ENCODE measurements at places on chromosomes 7 and 10. TPM values are rescaled to one million over a fixed set of nuclear protein-coding genes. Genes with fewer than 3 reads are reported as not detected.
A peak's percentile ranks its signal among the peaks of the same experiment; 100 is the strongest.

- no peak for DNase-seq
Measured at GRCh38 chr7:117134889-117135552, 181.7 kb downstream of the ST7 start.

DNA sequence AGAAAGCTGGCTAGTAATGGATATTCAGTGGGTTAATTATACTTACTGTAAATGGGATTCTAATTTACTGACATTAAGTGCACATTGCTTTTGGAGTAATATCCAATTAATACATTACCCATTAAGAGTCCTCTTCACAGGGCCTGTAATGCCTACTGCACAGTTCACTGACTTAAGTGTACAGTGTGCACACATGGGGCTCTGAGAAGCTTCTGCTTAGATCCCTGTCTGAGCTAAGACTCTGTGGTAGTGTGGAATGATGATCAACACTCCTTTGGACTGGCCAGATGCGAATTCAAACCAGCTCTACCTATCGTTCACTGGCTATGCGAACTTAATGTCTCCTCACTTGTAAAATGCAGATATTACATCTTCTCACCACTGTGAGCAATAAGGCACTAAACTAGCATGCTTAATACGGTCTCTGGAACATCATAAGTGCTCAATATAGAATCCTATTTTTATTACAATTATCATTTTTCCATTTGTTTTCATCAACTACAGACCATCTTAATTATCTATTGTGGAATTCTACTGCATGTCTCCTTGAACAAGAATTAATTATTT, 53.8 kb upstream of the SEC61G start:
- no peak for DNase-seq

DNA sequence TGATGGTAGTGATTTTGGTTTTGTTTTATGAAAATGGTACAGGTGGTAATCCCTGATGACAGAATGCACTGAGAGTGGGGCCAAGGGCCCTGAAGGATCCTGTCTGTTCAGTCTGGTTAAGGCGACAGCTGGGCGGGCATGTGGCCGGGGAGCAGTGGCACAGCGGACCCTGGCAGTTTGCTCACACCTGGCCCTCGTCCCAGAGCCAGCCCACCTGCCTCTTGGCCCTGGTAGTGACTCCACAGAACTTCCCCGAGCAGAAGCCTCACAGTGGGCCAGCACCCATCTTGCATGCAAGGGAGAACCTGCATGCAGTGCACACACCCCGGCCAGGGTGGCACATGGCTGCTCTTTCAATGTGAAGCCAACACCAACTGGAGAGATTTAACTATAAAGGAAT, 82.8 kb downstream of the ALOX5 start:
- DNase-seq, result no peak

- DNase-seq, result peak; percentile 32
Measured at GRCh38 chr7:123367484-123368122, 166.8 kb downstream of the IQUB start.

DNA sequence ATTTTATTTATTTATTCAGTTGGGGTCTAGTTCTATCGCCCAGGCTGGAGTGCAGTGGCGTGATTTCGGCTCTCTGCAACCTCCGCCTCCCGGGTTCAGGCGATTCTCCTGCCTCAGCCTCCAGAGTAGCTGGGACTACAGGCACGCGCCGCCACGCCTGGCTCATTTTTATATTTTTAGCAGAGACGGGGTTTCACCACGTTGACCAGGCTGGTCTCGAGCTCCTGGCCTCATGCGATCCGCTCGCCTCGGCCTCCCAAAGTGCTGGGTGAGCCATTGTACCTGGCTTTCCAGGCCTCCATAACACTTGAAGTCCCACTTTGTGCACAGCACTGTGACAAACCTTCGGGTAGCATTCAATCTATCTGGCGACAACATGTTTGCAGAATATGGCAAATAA, 1.0 kb upstream of the DCLRE1C start:
- no peak for DNase-seq

DNA sequence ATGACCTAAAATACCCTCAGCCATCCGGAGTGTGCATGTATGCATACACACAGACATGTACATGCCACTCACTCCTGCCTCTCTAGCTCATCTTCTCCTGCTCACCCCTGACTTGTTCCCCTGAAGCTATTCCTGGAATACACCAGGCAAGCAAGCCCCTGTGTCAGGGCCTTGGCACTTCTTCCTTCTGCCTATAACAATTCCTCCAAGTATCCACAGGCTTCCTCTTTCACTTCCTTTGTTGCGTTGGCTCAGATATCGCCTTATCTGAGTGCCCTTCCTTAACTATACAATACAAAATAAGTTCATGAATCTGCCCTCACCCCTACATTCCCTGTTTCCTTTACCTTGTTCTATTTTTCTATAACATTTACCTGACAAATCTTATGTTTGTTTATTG, 88.8 kb downstream of the NOD1 start:
- DNase-seq, result no peak

DNA sequence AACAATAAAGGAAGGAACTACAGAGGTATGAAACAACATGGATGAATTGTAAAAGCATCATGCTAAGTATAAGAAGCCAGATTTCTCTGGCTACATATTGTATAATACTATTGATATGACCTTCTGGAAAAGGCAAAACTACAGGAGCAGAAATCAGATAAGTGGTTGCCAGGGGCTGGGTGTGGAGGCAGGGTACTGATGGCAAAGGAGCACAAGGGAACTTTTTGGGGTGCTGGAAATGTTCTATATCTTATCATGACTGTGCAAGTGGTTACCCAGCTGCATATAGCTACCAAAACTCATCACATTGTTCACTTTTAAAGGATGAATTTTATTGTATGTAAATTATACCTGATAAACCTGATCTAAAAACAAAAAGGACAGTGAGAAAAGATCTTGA, 72.4 kb downstream of the SKAP2 start:
- DNase-seq, result no peak

DNA sequence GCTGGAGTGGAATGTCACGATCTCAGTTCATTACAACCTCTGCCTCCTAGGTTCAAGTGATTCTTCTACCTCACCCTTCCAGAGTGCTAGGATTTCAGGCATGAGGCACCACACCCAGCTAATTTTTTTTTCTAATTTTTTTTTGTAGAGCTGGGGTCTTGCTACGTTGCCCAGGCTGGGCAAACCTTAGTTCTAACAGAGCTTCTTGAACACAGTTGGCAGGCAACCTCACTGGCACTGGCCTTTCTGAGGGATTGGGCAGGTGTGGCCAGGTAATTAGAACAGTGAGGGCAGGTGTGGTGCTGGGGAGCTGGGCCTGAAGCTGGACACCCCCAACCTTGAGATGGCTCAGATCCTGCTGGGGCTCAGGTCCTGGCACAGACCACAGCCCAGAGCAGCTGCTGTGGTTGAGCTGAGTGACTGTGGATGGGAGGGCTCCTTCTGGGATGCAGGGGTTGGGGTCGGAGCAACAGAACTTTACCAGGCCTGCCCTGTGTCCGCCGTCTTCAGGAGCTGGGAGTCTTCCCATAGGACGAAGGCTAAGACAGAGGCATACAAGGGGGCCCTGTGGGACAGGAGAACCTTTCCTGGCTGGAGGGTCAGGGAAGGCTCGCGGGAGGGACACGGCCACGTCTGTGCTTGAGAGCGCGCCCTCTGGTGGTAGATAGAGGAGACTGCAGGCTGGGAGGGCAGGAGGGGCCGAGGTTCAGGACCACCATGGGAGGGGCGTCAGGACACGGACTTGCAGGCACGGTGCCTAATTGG, 48.2 kb downstream of the COL26A1 start:
- peak; percentile 41 for DNase-seq

DNA sequence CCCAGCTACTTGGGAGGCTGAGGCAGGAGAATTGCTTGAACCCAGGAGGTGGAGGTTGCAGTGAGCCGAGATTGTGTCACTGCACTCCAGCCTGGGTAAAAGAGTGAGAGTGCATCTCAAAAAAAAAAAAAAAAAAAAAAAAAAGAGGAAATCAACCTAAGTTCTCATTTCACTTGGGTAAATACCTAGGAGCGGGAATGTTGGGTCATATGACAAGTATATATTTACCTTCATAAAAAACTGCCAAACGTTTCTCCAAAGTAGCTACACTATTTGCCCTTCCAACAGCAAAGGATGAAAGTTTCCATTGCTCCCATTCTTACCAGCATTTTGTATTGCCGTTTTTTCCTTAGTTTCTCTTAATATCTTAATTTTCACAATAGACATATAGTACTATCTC, 9.8 kb downstream of the P4HA1 start:
- no peak for DNase-seq

DNA sequence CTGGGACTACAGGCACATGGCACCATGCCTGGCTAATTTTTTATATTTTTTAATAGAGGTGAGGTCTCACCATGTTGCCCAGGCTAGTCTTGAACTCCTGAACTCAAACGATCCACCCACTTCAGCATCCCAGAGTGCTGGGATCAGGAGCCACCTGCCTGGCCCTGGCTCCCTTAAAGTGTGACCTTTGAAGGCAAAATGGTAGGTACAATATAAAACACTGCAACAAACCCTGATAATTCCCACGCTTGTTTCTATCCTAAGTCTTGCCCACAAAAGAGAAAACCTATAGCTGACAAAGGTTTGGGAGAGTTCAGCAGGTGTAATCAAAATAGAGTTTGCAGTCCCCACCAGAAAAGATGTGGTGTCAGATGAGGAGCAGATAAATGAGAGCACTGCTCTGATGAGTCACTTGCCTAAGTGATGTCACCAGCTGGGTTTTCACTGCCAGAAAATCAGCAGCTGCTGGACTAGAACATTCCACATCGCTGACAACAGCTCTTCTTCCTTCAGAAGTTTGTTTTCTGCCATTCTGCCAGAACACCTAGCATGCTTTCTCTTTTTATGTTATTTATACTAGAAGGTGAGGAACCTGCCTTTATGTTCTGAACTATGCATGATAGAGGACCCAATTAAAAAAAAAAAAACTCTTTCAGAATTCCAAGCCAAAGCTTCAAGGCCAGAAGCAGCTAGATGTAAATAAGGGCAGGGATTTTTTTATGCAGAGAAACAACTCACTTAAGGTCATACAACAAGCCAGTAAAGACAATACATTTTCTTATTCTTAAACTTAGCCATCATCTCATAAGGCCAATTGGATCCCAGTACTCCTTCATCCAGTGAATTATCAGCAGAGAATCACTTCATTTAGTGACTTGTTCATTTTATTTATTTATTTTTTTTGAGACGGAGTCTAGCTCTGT, 18.0 kb downstream of the PURB start:
- DNase-seq, result no peak

- DNase-seq, result peak; percentile 59
Measured at GRCh38 chr7:141702047-141702567, at the start of gene DENND11. DENND11 (minus strand) TSS chr7:141702166; CDS start chr7:141702153, 13 bp downstream.

DNA sequence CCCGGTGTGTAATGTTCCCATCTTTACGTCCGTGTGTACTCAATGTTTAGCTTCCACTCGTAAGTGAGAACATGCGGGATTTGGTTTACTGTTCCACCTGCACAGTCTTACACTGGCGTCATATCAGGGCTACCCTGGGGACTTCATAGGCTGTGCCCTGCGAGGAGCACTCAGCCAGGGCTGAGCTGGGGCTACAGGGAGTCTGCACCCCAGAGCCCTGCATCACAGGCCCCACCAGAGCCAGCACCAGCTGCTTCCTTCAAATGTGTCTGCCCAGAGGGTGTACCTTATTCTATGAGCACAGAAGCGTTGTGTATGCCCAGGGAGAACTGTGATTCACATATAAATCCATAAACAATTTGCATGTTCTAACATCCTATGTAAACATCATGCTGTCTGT, 277.1 kb downstream of the TCERG1L start:
- no peak for DNase-seq

- no peak for DNase-seq
Measured at GRCh38 chr10:27944005-27944404, 54.9 kb downstream of the ODAD2 start.

GRCh38 chr10:59206204-59206720, 29.8 kb downstream of the PHYHIPL start:
- DNase-seq, result no peak

- no peak for DNase-seq
Measured at GRCh38 chr7:31893365-31893764, 176.8 kb downstream of the PDE1C start.

GRCh38 chr10:108808228-108808627, 1115.1 kb downstream of the XPNPEP1 start:
- no peak for DNase-seq

DNA sequence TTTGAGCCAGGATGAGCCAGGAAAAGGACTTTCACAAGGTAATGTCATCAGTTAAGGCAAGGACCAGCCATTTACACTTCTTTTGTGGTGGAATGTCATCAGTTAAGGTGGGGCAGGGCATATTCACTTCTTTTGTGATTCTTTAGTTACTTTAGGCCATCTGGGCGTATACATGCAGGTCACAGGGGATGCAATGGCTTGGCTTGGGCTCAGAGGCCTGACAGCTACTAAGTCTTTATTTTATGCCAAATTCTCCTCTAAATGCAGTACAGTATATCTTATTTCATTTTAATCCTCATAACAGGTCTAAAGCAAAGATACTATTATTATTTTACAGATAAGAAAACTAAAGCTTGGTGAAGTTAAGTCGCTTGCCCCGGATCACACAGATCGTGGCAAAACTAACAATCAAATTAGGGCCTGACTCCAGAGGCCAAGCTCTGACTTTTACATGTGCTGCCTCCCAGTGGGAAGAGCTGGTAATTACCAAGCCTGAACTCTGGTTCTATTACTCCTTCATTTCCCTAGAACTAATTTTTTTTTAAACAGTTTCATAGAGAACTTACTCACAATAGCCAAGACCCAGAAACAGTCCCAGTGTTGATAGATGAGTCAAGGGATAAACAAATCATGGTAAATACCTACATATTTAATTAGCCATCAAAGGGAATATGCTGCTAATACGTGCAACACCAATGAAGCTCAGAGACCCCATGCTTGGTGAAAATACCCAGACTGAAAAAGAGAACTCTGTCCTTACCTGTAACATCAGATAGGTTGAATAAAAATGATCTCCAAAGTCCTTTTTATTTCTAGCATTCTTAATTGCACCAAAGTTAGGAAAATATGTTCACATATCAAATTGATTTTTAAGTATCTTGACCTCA, 35.4 kb downstream of the C7orf25 start:
- peak; percentile 70 for DNase-seq

DNA sequence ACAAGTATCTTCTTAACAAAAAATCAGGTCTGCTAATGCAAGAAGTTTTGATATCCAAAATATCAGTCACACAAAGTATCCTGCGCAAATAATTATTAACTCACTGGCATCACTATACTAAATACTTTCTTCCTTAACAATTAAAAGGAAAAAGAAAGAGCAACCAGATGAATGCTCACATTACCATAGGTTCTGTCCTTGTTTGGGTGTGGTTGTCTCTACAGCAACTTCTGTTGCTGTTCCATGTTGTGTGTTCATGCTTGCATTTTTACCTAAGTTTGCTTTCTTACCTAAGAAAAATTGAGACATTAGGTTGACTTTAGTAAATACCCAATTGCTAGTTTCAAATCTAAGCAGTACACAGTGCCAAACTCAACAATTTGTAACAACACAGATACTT, 32.5 kb downstream of the FZD9 start:
- no peak for DNase-seq

RAMP3 gene
- 23.1 TPM for total RNA-seq

RARRES2 gene
- 245 TPM for total RNA-seq

PTN gene
- total RNA-seq, result 5.7 TPM

TDRD1 gene
- 0.99 TPM for total RNA-seq

ZNF518A gene
- total RNA-seq, result 24.4 TPM

MYL10 gene
- total RNA-seq, result not detected

SPDYE11 gene
- not detected for total RNA-seq

MPP7 gene
- 5.9 TPM for total RNA-seq

SPOCK2 gene
- 2.0 TPM for total RNA-seq

DNAJC30 gene
- 3.6 TPM for total RNA-seq

GRID2IP gene
- total RNA-seq, result 1.6 TPM

FAM25G gene
- total RNA-seq, result not detected
